ENCODE measurements at places on chromosomes 13 and 19.

- DNase-seq = no peak
These were observed 56.2 kb downstream of the ABCC4 start for GRCh38 chr13:95245071-95245470.

DNA sequence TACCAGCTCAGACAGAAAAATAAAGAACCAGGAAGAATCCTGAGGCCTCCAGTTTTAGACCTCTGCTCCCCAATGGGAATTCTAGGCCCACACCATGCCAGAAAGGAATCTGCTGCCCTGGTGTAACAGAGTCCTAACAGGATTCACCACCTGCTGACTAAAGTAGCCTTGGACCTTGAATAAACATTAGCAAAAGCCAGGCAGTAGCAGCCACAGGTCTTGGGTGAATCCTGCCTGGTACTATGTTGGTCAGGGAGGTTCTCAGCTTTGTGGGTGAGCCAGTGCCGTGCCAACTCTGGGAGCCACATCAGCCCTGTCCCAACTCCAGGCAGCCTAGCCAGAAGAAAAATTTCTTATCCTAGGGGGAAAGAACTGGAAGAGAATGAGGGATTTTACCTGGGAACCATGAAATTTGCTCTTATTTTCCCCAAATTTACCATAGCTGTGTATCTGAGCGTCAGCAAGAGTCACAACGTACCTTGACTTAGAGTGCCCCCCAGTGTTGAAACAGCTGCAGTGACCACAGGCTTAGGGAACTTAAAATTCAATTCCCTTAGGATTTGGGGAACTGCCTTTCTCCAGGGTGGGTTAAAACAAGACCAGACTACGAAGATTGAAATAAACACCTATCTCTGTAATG is 1895.6 kb upstream of the PRR20A start:
- DNase-seq = no peak

DNA sequence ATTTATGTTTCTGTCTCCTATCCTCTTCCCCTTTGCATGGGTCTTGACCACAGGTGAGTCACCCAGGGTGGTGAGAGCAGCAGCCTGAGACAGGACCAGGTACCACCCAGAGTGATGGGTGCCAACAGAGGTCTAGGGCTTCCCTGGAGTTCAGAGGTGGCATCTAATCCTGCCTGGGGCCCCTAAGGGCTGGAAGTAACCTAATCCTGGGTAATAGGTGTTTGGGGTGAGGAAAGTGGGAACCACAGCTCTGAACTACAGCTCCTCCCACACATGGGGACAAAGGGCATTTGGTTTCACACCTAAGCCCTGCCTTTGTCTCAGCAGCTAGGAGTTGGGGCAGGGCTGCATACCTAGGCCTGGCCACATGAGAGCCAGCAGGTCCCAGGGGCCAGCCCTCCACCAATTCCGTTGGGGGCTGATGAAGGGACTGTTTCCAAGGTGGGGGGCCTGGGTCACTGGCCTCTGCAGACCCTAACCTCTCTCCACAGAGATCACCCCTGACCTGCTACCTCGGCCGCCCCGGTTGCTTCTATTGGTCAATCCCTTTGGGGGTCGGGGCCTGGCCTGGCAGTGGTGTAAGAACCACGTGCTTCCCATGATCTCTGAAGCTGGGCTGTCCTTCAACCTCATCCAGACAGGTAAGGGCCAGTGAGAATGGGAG is 8.0 kb downstream of the SPHK2 start:
- no peak for DNase-seq

GRCh38 chr13:48398450-48399095 is 14.3 kb downstream of the LPAR6 start:
- DNase-seq = no peak

DNA sequence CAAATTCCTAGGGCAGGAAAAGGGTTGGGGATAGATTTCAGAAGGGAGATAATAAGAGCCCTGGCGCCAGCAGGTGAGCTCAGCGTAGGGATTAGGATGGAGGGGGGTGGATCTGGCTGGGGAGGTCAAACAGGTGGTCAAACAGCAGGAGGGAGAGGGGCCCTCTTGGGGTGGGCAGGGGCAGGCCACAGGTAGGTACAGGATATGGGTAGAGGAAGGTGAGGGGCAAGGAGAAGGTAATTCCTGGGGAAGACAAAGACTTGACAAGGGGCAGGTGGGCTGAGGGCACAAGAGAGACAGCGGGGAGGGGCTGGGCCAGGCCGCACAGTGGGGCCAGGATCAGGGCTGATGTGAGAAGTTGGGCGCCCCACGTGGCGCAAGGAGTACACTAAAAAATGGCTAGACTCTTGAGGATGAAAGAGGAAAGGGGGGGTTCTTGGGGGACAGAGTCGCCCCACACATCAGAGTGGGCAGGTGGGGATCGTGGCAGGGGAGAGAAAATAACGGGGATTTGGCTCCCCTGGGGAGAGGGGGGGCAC is 713 bp downstream of the KRI1 start:
- DNase-seq = peak; percentile 49

GRCh38 chr13:110492679-110493593 is 68.6 kb downstream of the RAB20 start:
- no peak for DNase-seq

- DNase-seq = no peak
These were observed 62.0 kb downstream of the SLC15A1 start for GRCh38 chr13:98690348-98691022.

GRCh38 chr13:59447846-59448620 is 715.7 kb downstream of the DIAPH3 start:
- DNase-seq = no peak

DNA sequence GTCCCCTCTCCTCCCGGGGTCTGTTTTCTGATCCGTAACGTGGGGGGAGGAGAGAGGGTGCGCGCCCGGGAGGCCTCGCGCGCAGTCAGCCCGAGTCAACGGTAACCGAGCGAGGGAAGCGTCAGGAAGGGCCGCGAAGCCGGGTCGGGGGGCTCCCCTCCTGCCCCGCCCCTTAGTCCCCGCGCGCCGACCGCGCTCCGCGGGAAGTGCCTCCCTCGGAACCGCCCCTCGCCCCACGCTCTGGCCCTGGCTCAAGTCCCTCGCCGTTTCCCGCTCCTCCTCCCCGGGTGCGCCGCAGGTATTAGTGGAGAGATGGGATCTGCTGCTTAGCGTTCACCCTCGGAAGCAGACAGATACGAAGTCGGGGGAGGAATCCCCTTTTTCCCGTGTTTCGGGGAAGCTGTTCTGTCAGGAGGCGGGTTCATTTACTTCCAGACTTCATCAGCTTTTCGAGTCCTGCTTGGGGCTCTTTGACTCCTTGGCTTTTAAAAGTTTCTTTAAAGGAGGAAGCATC is 770 bp downstream of the HNRNPM start:
- peak; percentile 41 for DNase-seq

DNA sequence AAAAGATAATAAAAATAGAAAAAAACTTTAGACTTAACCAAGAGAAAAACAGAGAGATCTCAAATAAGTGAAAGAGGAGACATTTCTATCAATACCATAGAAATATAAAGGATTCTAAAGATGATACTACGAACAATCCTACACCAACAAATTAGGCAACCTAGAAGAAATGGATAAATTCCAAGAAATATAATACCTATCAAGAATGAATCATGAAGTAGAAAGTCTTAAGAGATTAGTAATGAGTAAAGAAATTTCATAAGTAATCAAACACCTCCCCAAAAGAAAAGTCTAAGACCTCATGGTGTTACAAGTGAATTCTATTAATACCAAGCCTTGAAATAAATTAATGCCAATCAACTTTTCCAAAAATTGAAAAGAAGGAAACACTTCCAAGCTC is 1584.5 kb upstream of the MIR17HG start:
- DNase-seq = no peak

- no peak for DNase-seq
These were observed 69.6 kb upstream of the RNF113B start for GRCh38 chr13:98246538-98247172.

- no peak for DNase-seq
These were observed 13.1 kb downstream of the TNFSF9 start for GRCh38 chr19:6543866-6544347.

GRCh38 chr19:49340069-49340864 is 5.1 kb downstream of the CD37 start:
- peak; percentile 28 for DNase-seq

DNA sequence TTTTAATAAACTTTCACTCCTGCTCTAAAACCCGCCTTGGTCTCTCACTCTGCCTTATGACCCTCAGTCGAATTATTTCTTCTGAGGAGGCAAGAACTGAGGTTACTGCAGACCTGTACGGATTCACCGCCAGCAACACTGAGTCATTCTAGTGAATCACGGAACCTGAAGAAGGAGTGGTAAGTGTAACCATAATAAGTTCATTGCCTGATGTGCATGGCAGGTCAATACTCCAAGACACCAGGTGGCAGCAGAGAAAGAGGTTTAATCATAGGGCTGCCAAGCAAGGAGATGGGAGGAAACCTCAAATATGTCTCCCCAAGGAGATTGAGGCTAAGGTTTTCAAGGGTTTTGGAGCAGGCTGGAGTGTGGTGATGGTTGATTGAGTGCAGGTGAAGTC is 204.3 kb upstream of the IPO5 start:
- peak; percentile 47 for DNase-seq

DNA sequence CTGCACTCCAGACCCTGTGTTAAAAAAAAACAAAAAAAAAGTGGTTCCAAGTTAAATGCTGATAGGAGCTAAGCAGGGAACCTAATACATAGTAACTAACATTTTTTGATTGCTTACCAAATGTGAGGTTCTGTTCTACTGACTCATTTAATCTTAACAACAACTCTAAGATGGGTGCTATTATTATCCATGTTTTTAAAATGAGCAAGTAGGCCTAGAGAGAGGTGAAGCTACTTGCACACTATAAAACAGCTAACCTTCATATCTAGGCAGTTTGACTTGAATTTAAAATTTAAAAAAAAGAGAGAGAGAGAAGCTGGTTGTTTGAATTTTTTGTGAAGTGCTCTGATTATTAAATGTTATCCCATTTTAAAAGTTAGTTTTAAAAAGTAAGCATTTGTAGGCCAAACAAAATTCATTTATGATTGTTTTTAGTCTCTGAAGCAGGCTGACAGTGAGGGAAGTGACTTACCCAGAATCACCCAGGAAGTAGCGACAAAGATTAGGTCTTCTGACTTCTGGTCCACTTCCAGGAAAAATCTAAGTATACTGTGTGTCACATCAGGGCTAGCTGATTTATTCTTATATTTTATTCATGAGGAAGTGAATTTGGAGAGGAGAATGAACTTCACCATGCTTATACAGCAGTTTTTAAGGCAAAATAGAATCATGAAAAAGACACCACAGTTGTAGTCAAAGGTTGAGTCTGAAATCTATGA is 2.4 kb downstream of the SIGLECL1 start:
- no peak for DNase-seq

DNA sequence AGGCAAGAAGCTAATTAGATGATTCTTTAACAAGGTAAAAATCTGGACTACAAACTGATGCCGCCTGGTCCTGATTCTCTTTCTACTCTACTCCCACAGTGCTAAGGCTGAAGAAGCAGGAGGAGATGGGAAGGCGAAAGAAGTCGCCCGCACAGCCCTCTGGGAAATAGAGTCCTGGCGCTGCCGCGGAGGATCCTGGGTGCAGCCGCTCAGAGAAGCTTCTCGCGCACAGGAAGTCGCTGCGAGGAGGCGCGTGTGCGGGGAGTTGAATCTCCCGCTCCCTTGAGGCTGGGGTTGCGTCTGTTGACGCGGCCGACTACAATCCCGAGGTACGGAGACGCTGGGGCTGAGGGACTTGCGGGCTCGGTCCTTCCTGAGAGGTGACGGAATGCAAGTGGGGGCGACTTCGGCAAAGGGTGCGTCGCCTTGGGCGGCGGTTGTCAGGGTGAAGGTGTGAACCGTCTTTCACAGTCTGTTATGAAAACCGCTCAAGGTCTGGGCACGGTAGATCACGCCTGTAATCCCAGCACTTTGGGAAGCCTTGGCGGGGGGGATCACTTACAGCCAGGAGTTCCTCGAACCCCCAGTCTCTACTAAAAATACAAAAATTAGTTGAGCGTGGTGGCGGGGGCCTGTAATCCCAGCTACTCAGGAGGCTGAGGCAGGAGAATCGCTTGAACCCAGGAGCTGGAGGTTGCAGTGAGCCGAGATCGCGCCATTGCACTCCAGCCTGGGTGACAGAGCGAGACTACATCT is at the start of gene ZNF473:
Gene ZNF473 (plus strand): TSS at position 212 of the 756 bp plus-strand sequence. CDS start 5,078 bp downstream, outside the sequence.
- peak; percentile 96 for DNase-seq

DNA sequence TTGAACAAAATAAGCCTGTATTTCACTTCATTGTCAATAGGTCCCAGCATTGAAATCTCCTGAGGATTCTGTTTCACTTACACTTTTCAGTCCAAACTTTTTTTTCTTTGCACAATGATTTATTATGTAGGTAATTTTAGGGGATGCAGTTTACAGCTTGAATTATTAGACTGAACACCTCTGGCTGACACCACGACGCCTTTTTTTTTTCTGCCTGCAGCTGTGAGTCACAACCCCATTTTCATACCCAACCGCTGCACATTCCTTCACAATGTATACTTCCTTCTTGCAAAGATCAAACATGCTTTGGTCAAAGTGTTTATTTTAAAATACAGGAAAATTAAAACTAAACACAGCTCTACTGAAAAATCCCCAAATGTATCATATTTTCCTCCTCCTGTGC is 11.4 kb downstream of the ZIC2 start:
- DNase-seq = no peak

DNA sequence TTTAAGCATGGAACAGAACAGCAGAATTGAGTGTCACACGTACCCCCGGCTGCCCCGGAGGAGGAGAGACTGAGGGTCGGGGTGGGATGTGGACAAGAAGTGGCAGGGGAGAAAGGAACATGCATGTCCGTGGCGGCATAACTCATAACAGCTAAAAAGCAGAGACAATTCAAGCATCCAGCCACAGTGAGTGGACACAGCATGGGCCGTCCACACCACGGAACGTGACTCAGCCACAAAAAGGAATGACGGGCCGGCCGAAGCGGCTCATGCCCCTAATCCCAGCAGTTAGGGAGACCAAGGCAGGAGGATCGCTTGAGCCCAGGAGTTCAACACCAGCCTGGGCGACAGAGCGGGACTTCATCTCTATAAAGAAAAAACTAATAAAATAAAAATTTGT is 7.6 kb downstream of the DOHH start:
- no peak for DNase-seq

DNA sequence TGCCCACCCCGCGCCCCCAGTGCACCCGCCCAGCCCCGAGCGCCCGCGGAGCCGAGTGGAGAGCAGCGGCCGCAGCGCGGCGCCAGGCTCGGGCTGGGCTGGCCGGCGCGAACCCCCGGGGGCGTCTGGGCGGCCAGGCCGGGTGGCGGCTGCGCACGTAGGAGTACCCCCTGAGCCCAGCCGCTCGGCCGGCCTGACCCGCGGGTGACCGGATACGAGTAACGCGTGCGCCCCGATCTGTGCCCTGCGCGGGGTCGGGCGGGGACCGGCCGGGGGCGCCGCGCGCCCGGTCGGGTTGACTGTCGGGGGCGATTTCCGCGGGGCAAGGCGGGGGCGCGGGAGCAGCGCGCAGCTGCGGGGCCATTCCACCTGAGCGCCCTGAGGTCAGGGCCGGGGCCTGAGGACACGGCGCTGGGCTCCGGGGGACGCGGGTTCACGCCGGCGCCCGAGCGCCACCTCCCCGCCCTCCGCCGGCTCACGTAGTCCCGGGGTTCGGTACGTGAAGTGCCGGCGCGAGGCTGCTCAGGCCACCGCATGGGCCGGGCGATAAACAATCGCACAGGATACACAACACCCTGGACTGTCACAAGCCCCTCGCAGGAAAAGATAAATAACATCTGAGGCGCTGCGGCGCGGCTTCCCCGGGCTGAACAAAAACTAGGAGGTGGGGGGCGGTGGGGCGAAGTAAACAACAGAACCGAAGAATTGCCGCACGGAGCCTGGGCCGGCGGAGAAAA is 37.6 kb upstream of the FLT1 start:
- peak; percentile 36 for DNase-seq

GRCh38 chr19:34555447-34555846 is 73.9 kb downstream of the WTIP start:
- peak; percentile 3 for DNase-seq

- DNase-seq = no peak
These were observed 411.3 kb downstream of the SLITRK1 start for GRCh38 chr13:83471011-83471410.

GRCh38 chr19:50569938-50570540 is 1.8 kb upstream of the LRRC4B start:
- DNase-seq = no peak
